Inflammatory macrophage treated with lipopolysaccharide for 4 hours (primary cell): ENCODE measurements at places on chromosomes 2 and 18.
A peak's percentile ranks its signal among the peaks of the same experiment; 100 is the strongest.

DNA sequence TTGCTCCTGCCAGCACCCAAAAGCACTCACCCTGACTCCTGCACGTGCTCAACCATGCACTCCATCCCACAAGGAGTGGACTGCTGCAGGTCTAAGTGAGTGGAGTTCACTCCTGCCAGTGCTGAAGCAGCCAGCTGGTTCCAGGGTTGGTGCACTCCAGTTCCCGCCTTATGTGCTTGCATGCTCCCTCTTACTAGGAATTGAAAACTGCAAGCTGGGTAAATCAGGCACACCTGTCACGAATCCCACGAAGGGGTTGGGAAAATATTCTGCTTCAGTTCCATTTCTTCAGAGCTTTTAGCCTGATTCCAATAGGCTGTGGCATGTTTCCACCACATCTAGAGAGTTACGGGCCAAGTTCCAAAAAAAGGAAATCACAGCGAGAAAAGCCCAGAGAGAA, 1365.5 kb upstream of the CHAC2 start:
- DNase-seq, result no peak

DNA sequence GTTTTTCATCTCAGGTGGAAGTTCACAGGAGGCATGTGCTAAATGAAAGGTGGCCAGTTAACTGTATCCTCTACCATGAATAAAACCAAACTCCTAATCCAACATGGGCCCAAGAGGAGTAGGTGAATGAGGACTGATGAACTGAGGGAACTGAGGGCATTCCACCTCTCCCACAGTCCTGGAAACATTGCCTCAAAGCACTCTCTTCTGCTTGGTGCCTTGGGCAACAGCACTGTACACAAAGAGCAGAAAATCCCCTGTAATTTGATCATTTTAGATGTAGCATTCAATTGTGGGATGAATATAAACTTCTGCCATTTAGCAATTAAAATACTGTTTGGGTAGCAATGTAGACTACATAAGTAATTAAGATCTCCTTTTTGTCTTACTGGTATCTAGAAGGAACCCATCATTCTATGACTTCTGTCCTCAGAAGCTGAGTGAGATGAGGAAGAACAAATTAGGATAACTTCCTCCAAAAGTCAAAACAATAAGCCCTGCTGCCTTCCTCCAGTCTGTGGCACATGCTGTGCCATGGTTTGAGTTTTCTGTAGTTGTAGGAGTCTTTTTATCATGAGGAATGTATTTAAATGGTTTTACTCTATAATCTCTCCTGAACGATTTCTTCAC, 86.7 kb upstream of the ZEB2 start:
- DNase-seq, result peak; percentile 60

GRCh38 chr2:18545384-18545783, 15.1 kb downstream of the RDH14 start:
- DNase-seq, result no peak

- peak; percentile 68 for DNase-seq
These were observed 1.4 kb upstream of the ZFP36L2 start for GRCh38 chr2:43227830-43228281.

- DNase-seq, result no peak
These were observed 154.0 kb downstream of the ANTXR1 start for GRCh38 chr2:69166812-69167468.

DNA sequence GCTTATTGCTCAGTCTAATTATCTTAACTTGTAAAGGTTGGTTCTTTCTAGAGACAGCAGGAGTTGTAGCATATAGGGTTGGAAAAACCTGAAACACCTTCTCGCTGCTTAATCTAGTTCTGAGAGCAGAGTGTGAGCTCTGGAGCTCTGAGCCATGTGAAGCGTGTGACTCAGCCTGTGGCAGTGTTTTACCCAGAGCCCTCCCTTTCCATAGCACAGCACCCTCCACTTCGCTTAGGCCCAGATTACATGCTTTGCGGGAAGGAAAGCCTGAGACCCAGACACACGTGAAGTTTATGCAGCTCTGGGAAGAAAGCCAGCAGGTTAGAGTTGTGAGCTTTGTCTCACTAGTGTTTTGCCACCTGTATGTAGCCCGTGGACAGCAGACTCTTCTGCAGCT, 74.5 kb downstream of the INPP4A start:
- DNase-seq, result no peak

DNA sequence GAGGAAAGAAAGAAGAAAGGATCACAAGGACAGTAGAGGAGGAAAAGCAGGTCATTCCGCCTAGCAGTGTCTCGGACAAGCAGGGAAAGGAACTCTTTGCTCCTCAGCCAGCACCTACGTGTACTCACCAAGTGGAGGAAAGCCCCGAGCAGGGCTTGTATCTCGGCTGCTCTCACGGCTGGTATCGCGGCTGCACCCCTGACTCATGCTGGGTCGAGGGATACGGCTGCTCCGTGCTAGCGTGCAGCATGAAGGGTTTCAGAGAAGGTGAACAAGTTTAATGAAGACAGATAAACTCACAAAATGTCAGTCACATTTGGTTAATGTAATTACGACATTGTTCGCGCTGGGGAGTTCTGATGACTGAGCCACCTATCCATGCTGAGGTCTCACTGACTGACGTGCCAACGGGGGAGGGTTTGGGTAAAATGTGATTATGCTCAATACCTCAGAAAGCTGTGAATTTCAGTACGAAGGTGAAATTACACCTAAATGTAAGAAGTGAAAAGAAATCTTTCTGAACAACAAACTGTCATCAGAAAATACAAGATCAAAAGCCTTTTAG, 112.1 kb upstream of the RNU4ATAC start:
- no peak for DNase-seq

DNA sequence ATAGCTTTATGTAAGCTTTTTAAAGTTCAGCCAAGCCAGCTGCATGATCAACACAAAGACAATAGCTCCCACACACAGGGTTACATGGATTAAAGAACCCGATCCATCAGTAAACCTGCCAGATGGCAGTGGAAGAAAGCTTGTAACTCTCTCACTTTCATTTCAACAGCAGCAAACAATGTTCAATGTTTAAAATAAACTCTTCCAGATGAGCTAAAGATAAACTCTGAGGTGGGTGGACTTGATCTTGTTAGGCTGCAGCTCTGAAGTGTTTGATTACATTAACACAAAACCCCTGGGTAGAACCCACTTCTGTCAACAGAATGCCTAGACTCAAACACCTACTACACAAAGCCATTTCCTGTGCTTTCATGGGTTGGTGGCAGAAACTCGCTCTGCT, 13.9 kb downstream of the RDH14 start:
- DNase-seq, result no peak

DNA sequence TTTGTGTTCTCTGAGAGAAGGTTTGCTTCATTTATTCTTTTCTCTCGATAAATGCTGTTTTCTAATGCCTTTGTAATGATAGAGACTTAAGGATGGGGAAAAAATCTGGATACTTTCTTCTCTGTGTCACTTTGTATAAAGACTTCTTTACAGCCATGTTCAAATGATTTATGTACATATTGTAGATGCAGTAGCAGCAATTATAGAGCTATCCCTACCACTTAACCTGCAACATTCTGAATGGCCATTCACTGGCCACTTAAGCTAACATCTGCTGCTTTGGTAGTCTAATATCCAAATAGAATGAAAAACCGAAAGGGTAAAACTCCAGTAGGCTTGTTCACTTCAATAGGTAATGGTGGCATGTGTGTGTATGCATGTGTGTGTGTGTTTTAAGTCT, 97.8 kb downstream of the CSRNP3 start:
- no peak for DNase-seq

GRCh38 chr2:155747531-155747930, 585.0 kb downstream of the NR4A2 start:
- no peak for DNase-seq

GRCh38 chr2:212991120-212991519, 160.3 kb downstream of the IKZF2 start:
- no peak for DNase-seq

- DNase-seq, result no peak
These were observed 55.9 kb upstream of the NT5C1B start for GRCh38 chr2:18645315-18645714.

DNA sequence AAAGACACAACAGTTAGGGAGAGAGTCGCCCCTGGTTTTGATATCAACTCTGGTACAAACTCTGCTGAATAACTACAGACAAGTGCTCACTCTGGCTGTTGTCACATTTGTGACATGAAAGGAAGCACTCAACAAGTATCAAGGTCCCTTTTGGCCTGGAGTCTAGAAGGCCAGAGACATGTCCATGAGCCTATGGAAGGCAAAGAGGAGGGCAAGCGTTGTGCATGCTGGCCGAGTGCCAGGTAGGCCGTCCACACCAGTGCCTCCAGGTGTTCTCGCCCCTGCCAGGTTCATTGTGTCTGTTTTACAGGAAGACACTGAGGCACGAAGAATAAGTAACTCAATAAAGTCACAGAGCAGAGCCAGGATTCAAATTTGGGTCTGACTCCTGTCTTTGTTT, 21.1 kb downstream of the ILKAP start:
- no peak for DNase-seq

DNA sequence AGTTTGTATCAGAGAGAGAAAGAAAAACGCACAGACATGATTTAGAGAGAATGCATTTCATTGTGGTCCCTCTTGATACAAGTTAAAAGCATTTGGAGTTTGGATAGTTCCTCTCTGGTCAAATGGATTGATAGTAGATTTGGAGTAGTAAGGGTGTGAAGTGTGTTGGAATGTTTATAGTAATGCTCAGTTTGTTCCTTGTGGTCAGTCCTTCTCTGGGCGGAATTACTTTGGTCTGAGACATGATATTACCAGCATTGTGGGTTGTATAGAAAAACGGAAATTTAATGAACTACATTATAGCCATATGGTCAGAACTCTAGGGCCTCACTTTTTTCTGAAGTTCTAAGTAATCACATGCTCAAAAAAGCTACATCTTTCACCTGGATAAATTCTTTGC, 178.9 kb downstream of the AGAP1 start:
- DNase-seq, result no peak

DNA sequence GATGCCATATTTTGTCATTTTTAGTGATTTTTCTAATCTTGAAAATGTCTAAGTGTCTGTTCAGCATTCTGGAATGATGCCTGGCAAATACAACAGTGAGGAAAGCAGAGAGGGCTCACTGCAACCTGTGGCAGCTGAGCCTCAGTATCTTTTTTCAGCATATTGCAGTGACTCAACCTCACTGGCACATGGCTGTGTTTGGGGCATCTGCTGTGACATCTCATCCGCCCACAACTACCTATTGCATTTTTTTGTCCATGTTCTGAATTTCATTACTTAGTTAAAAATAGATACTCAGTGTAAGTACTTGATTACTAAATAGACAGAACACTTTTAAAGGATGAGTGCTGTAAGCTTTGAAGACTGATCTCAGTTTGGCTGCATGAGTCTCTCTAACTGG, 10.7 kb downstream of the BABAM2 start:
- peak; percentile 86 for DNase-seq

DNA sequence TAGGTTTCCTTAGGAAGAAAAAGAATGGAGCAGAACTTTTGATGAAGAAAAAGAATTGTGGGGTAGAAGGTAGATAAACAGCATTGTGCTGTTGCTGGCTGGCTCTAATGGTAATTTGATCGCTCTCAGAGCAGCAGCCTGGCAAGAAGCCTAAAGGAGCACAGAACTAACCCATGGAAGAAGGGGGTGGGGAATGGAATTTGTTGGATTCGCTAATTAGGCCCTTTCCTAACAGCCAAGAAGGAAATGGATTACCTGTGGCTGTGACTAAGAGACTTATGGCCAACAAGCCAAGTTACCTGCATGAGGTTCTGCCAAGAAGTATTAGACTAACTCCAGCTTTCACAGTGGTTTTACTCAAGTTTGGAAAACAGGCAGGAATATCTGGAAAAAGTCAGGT, 210.6 kb downstream of the IKZF2 start:
- no peak for DNase-seq

DNA sequence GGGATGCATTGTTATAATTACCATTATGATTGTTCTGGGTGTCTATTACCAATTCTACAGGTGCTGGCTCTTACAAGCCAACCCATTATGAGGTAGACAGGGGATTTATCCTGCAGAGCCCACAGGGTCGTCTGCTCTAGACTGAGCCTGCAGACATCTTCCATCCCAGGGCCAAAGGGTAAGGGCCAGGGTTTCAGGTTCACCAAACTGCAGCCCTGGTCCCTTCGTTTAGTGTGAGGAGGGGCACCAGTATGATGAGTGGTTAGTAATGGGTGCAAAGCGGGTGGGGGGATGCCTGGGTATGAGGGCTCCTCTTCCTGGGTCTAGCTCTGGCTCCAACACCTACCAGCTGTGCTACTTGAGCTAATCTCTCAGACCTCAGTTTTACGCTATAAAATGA, 1.2 kb upstream of the ARID5A start:
- no peak for DNase-seq

GRCh38 chr2:74261204-74261864, 62.9 kb downstream of the MTHFD2 start:
- DNase-seq, result no peak

GRCh38 chr2:63871864-63872263, 30.2 kb downstream of the UGP2 start:
- no peak for DNase-seq

DNA sequence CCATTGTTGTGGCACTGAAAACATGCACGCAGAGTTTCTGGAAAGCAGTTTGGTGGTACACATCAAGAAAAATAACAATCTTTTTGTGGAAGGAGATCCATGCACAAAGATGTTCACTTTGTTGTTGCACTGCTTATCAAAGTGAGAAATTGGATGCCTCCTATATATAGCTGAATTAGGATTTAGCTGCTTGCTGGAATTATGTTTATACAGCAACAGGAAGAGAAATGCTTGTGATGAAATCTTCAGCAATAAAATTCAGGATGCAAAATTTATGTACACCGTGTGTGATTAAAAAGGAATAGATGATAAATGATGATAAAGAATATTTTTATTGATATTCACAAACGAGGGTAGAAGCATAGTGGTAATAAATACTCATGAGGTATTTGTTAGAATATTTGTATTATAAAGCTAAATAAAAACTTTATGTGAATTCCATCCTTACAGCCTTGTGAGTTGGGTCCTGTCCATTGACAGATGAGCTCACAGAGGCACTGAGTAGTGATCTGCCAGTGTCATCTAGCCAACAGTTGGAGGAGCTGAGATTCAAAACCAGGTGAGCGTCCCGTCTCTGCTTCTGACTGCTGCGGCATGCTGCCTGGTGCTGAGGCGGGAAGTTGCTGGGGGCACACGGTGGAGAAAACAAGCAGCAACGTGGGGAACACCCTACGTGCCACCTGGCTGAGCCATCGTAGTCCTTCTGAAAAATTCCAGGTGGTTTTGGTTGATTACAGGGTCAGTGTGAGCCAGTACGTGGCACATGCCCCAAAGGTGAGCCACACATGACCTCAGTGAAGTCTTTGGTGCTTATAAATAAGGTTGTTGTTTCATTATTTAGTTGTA, 80.2 kb downstream of the ASAP2 start:
- DNase-seq, result no peak

GRCh38 chr18:22409445-22409844, 8.3 kb downstream of the CTAGE1 start:
- no peak for DNase-seq
